Left lung (tissue), 14 donors: ENCODE measurements at places on chromosomes 2 and 18. TPM values are rescaled to one million over a fixed set of nuclear protein-coding genes. Genes with fewer than 3 reads are reported as not detected.

The CEP76 gene
- 5.2 TPM for total RNA-seq

The ALPI gene
- not detected for total RNA-seq

The GAREM2 gene
- total RNA-seq: 2.4 TPM

The CYP20A1 gene
- 29.1 TPM for total RNA-seq

The EN1 gene
- not detected for total RNA-seq

The TMEM200C gene
- total RNA-seq: 0.79 TPM

The UGT1A5 gene
- total RNA-seq: not detected

The RNF152 gene
- total RNA-seq: 15.5 TPM

- H3K27me3 ChIP-seq: no peaks in the 10 kb centered on the region
- no peaks in the 10 kb centered on the region for H3K4me1 ChIP-seq
- no peaks in the 10 kb centered on the region for H3K36me3 ChIP-seq
These were observed 948.3 kb upstream of the GYPC start for GRCh38 chr2:125707611-125708010.

- DNase-seq: no peak
- no peak overlapping the region for H3K27ac ChIP-seq
- H3K27me3 ChIP-seq: no peaks in the 10 kb centered on the region
- no peak overlapping the region for H3K4me3 ChIP-seq
These were observed 147.7 kb downstream of the PPP1R1C start for GRCh38 chr2:182133195-182133891.

GRCh38 chr18:58046794-58047555, 2.9 kb downstream of the NEDD4L start:
- peak overlapping the region; percentile 91 for H3K4me3 ChIP-seq
- no peak for DNase-seq
- no peaks in the 10 kb centered on the region for H3K36me3 ChIP-seq

DNA sequence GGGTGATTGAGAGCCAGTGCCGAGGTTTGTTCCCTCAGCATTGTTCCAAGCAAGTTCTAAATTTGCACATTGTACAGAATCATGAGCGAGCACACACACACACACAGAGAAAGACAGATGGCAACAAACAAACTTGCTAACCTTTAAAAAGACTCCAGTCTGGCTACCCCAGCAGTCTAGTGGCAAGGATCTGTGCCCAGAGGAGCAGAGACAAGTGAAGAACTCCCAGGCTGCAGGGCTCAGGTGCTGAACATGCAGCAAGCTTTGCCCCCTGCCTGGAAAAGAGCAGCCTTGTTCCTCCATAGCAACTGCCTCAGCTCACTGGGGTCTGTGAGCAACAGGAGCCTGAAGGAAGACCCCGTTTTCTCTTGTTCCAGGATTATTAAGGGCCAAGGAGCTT, 169.2 kb upstream of the CCDC68 start:
- H3K4me3 ChIP-seq: no peak overlapping the region
- no peak for DNase-seq
- H3K27me3 ChIP-seq: no peaks in the 10 kb centered on the region
- H3K27ac ChIP-seq: no peak overlapping the region
- no peaks in the 10 kb centered on the region for H3K4me1 ChIP-seq

DNA sequence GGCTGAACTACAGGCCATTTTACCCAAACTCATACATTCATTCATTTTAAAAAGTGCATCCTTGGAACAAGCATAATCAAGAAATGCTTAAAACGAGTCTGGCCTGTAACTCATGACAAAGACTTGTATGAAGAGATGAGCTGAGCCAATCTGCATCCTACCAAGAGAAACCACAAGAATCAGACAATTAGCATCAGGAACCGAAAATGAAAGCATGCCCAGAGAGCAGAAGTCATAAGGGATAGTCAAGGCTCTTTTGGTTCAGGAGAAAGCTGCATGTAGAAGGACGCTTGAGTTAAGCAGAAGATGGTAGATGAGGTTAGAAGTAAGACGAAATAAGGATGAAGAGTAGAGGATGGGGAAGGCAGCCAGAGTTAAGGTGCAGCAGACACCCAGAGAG, 137.0 kb upstream of the CTNNA2 start:
- no peaks in the 10 kb centered on the region for H3K4me1 ChIP-seq
- H3K36me3 ChIP-seq: no peaks in the 10 kb centered on the region
- DNase-seq: no peak
- no peaks in the 10 kb centered on the region for H3K27me3 ChIP-seq
- no peak overlapping the region for H3K4me3 ChIP-seq

DNA sequence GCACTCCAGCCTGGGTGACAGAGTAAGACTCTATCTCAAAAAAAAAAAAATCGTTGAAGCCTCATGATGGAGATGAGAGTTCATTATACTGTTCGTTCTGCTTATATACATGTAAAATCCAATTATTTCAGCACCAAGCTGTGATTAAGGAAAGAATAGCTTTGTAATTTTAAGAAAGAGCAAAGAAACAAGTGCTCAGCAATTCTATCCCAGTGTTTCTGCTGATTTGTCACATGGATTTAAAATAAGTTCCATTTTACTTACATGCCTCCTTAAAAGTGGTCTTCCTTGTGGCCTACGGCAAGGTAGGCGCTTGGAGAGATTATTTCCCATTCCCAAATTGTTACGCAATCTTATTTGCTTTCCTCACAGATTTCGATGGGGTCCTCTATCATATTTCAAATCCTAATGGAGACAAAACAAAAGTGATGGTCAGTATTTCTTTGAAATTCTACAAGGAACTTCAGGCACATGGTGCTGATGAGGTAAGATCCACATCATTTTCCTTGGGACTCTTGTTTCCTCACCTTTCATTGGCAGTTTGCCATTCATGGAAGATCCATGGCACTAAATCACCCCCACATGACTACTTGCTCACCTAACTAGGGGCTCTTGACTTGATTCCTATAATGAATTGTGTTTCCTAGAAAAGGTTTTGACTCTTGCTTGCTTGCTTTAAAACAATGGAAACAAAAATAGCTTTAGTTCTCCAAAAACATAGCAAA, 11.5 kb downstream of the ARPC2 start:
- peaks cover 92% of the 10 kb centered on the region for H3K4me1 ChIP-seq
- H3K27ac ChIP-seq: peak overlapping the region; percentile 84
- DNase-seq: no peak
- H3K27me3 ChIP-seq: no peaks in the 10 kb centered on the region

DNA sequence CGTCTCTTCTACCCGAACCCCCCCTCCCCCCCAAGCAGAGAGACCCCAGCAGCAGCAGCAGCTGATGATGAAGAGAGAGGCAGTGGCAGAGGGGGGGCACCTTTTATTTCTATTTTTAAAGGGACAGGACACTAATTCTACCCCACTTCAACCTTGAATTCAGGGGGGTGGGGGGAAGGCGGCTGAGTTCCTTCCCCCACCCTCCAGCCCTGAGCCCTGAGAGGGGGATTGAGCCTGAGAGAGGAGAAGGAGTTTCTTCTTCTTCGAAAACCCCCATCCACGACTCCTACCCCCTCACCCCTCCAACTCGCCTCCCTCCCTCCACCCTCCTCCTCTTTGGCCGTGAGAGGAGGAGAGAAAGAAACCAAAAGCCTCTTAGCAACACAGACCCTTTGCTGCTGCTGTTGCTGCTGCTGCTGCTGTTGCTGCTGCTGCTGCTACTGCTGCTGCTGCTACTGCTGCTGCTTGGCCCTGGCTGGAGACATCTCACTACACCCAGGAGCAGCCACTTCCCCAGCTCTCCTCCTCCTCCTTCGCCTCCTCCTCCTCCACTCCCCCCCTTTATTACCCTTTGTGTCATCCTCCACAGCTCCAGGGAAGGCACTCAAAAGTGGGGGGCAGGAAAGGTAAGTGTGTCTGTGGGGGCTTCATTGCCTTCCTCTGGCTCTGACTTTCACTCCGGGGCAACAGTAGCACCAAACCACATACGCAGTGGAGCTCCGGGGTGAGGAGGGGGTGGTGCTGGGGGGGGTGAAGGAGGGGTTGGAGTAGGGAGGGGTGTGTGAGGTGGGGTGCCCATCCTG, at the start of gene MBD5:
Gene MBD5 (plus strand): TSS at position 33 of the 803 bp plus-strand sequence.
- peak within 1 kb of the TSS; percentile 94 for H3K27ac ChIP-seq
- no peak for DNase-seq
- no peaks in the 10 kb centered on the region for H3K27me3 ChIP-seq
- H3K4me1 ChIP-seq: peaks cover 44% of the 10 kb centered on the region
- no peaks in the 10 kb centered on the region for H3K36me3 ChIP-seq

DNA sequence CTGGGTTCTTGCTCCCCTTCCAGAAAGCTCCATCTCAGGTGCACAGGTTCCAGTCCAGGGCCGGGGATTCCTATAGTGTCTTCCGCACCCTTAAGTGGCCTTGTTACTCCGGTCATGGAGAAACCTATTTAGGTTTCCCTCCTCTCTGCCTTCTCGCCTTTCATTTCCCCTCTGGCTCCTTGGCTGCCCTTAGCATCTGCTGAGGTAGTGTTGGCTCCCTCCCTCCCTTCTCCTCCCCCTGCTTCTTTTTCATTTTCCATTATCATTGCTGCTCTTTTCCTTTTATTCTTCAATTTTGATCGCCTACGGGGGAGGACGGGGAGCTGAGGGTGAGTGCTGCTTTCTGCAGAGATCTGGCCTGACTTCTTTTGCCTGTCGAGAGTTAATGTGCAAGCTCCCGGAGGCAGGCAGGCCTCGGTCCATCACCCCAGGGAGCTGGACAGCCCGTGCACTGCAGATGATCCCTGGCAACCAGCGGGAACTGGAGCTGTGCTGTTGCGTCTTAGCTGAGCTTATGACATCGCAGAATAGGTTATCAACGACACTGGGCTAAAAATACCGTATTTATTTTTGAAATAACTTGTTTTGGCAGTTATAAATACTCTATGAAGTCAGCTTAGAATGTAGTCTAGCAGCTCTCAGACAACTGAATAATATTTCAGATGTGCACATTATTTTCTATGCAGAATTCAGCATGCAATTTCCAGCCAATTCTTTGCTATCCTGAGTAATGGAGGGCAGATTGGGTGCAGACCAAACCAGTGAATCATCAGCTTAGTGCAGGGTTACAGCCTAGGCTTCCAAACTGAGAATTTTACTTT, 141.9 kb downstream of the SLC4A3 start:
- peak; percentile 18 for DNase-seq
- H3K36me3 ChIP-seq: no peaks in the 10 kb centered on the region
- H3K4me1 ChIP-seq: no peaks in the 10 kb centered on the region

GRCh38 chr2:164302786-164303185, 318.5 kb downstream of the GRB14 start:
- H3K36me3 ChIP-seq: no peaks in the 10 kb centered on the region
- no peaks in the 10 kb centered on the region for H3K27me3 ChIP-seq
- no peaks in the 10 kb centered on the region for H3K4me1 ChIP-seq
- no peak overlapping the region for H3K27ac ChIP-seq
- no peak overlapping the region for H3K4me3 ChIP-seq

DNA sequence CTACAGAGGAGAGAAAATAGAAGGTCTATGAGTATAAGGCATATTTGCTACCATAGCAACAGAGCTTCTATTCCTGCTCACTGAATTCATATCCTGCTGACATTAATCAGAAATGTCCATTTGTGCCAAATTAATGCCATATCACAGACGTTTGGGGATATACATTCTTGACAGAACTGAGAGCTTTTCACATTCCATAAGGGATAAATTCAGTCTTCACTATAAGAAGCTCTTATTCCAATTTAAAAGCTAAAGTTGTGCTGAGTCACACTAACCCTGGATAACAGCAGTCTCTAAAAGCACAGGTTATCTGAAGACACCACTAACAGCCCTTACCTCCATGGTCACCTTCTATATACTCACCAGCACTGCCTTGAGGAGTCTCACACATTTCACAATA, 178.1 kb downstream of the RAB3GAP1 start:
- H3K4me3 ChIP-seq: no peak overlapping the region
- no peak for DNase-seq
- no peaks in the 10 kb centered on the region for H3K27me3 ChIP-seq
- no peak overlapping the region for H3K27ac ChIP-seq

DNA sequence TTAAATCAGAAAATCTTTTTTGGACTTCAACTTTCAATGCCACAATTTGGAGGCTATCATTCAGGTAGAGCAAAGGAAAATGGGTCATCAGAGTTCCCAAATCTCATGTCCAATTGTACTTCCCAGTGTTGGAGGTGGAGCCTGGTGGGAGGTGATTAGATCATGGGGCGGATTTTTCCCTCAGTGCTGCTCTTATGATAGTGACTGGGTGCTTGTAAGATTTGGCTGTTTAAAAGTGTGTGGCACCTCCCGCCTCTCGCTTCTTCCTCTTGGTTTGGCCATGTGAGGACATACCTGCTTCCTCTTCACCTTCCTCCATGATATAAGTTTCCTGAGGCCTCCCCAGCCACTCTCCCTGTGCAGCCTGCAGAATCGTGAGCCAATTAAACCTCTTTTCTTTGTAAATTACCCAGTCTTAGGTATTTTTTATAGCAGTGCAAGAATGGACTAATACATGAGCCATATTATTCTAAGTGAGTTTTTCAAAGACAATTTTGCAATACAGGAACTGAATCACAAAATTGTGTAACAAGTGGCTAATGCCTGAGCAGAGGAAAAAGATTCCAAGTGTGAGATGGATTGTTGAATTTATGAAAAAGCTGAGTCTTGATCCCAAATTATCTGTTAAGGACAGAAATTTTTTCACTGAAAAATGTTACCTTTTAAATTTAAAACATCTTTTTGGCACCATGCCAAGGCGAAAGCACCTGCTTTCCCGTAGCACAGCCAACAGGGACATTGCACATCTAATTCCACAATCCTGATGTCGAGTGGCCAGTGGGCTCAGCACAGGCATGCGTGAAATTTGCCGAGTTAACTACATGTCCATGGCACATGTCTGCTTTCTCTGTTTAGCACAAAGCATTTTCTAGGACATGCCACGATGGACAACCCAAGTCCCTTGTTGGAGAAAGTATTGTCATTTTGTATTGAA, 150.9 kb downstream of the COL6A3 start:
- no peak overlapping the region for H3K4me3 ChIP-seq
- DNase-seq: no peak
- H3K27ac ChIP-seq: peak overlapping the region; percentile 37
- no peaks in the 10 kb centered on the region for H3K27me3 ChIP-seq
- H3K36me3 ChIP-seq: no peaks in the 10 kb centered on the region
- H3K4me1 ChIP-seq: peaks cover 11% of the 10 kb centered on the region

DNA sequence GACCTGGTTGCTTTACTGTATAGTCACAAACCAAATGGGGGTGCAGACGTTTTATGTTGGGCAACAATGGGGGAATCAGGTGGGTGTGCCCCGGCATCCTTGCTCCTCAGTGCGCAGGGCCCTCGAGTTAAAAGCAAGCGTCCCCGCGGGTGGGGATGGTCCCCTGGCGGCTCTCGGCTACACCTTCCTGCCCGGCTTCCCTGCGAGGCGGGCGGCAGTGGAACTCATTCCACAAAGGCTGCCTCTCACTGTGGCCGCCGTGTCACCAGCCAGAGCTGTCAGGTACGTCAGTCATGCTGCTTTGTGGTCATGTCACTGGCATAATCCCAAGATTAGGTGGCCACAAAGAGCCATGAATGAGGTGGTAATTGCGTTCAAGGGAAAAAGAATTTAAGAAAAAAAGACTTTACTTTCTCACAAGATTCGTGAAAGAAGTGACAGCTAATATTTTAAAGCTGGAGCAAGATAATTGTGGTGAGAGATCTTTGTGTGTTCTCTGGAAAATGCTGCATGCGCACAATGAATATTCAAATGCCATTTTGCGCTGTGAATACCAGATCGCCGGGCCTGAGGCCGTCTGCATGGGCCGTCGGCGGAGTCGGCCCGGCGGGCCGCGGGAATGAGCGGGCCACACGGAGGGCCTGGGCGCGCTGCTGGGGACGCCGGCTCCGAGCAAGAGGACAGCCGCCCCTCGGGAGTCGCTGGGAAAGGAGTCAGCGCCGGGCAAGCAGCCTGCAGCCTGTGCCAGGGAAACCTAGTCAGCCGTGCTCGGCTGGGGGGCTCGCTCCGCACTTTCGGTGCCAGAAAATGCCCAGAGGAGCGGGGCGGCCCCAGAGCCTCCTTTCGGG, 82.3 kb upstream of the LDLRAD4 start:
- peaks cover 31% of the 10 kb centered on the region for H3K27me3 ChIP-seq
- peak overlapping the region; percentile 59 for H3K4me3 ChIP-seq
- peak overlapping the region; percentile 80 for H3K27ac ChIP-seq
- H3K4me1 ChIP-seq: peaks cover 25% of the 10 kb centered on the region
